ENCODE measurements at places on chromosomes 3 and 15.

GRCh38 chr15:28094732-28095521 is 4.2 kb downstream of the OCA2 start:
- DNase-seq, result no peak

GRCh38 chr3:87397211-87397610 is 120.8 kb upstream of the POU1F1 start:
- no peak for DNase-seq

GRCh38 chr15:63075015-63075983 is 32.8 kb downstream of the TPM1 start:
- DNase-seq, result no peak

GRCh38 chr3:196867155-196867506 is 589 bp upstream of the SENP5 start:
- no peak for DNase-seq

DNA sequence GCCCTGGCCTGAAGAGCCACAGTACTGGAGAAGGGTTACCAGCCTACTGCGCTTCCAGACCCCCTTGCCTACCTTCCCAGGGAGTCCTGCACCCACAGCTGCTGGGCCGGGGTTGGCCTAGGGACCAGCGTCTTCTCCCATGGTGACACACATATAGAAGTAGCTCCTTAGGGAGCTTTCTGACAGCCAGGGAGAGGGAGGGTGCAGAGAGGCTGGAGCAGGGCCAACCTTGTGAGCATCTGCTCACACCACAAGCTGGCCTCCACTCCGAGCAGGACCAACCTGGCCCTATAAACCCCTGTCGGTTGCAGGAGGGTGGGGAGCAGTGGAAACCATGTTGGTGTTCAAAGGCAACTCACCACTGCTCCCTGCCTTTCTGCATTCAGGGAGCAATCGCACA is 35.2 kb downstream of the SRPRB start:
- DNase-seq, result no peak

- DNase-seq, result no peak
Observed at GRCh38 chr3:24686808-24687207, 192.2 kb upstream of the THRB start.

GRCh38 chr15:64691896-64692565 is 83.4 kb downstream of the RBPMS2 start:
- no peak for DNase-seq

- DNase-seq, result no peak
Observed at GRCh38 chr3:67529337-67529736, 125.1 kb downstream of the SUCLG2 start.

Data from stimulated activated CD4-positive, alpha-beta T cell treated with anti-CD3 and anti-CD28 coated beads, Interleukin-2, amount 100 ng/mL, for 48 hours (primary cell).